ENCODE measurements at places on chromosomes 6 and 20.

GRCh38 chr20:41632896-41633295 lies 14.7 kb upstream of the CHD6 start:
- H3K36me3 ChIP-seq = no peaks in the 10 kb centered on the region
- H3K27ac ChIP-seq = no peak overlapping the region

DNA sequence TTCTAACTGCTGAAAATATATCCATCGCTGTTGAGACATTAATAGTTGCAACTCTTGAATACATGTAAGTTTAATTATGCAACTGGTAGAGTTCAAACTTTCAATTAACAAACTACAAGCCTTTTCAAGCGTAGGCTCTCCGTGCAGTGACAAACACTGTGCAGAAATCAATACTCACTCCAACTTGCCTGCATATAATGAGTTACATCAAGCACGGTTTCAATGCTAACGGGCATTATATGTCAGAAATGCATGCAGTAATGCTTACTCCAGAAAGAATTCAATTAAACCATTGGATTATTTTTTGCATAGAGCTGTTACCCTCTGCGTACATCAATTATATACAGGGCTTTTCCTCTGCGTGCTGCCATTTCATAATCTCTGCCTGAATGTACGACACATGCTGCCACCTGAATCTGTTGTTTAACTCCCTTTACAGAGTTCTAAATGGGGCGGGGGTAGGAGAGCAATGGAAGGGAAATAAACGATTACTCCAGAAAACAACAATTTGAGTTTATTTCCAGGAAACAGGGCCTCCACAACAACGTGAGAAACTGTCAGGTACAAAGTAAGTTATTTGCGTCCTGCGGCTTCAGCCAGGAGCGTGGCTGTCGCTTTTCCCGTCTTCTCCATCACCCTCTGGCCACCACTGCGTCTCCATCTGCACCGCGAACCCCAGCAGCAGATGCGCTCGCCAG lies 1.8 kb downstream of the PTPRK start:
- H3K4me3 ChIP-seq = peak overlapping the region; percentile 59
- H3K36me3 ChIP-seq = no peaks in the 10 kb centered on the region
- H3K27ac ChIP-seq = no peak overlapping the region

- DNase-seq = peak; percentile 92
- H3K27ac ChIP-seq = no peak overlapping the region
- no peaks in the 10 kb centered on the region for H3K36me3 ChIP-seq
- peaks cover 94% of the 10 kb centered on the region for H3K27me3 ChIP-seq
- H3K4me1 ChIP-seq = no peaks in the 10 kb centered on the region
These were observed 3.4 kb upstream of the BHLHE23 start for GRCh38 chr20:63009988-63010769.

DNA sequence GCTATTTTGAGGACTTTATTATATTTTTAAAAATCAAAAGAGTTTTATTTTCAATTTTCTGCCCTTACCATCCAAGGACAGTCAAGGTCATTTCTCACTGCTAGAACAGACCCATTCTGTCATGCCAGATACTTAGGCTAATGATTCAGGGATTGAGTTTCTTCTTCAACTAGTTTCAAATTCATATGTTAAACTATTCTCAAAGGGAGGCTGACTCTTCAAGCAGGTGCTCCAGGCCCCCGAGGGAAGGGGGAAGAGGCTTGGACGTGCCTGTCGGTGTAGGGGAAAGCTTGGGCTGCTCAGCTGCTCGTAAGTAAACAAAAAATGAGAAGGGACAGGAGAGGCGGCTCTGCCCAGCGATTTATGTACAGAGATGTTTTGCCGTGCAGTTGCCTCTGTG lies 69.4 kb upstream of the MYLIP start:
- H3K4me1 ChIP-seq = no peaks in the 10 kb centered on the region
- H3K4me3 ChIP-seq = no peak overlapping the region
- no peak overlapping the region for H3K27ac ChIP-seq
- H3K36me3 ChIP-seq = no peaks in the 10 kb centered on the region

- peaks cover 23% of the 10 kb centered on the region for H3K4me1 ChIP-seq
- H3K27me3 ChIP-seq = no peaks in the 10 kb centered on the region
- peaks cover 6% of the 10 kb centered on the region for H3K36me3 ChIP-seq
- no peak overlapping the region for H3K27ac ChIP-seq
- no peak for DNase-seq
These were observed 22.0 kb downstream of the STXBP5 start for GRCh38 chr6:147226163-147226724.

GRCh38 chr6:86959656-86960055 lies 22.3 kb downstream of the HTR1E start:
- H3K27me3 ChIP-seq = no peaks in the 10 kb centered on the region
- H3K4me3 ChIP-seq = no peak overlapping the region
- H3K4me1 ChIP-seq = no peaks in the 10 kb centered on the region

- no peak for DNase-seq
- no peak overlapping the region for H3K27ac ChIP-seq
- H3K27me3 ChIP-seq = no peaks in the 10 kb centered on the region
These were observed 80.7 kb downstream of the SERAC1 start for GRCh38 chr6:158087224-158087867.

- no peaks in the 10 kb centered on the region for H3K4me1 ChIP-seq
- H3K27me3 ChIP-seq = no peaks in the 10 kb centered on the region
- H3K4me3 ChIP-seq = no peak overlapping the region
- no peak for DNase-seq
- H3K27ac ChIP-seq = no peak overlapping the region
- H3K36me3 ChIP-seq = no peaks in the 10 kb centered on the region
These were observed 9.7 kb upstream of the BPIFB1 start for GRCh38 chr20:33273117-33273851.

DNA sequence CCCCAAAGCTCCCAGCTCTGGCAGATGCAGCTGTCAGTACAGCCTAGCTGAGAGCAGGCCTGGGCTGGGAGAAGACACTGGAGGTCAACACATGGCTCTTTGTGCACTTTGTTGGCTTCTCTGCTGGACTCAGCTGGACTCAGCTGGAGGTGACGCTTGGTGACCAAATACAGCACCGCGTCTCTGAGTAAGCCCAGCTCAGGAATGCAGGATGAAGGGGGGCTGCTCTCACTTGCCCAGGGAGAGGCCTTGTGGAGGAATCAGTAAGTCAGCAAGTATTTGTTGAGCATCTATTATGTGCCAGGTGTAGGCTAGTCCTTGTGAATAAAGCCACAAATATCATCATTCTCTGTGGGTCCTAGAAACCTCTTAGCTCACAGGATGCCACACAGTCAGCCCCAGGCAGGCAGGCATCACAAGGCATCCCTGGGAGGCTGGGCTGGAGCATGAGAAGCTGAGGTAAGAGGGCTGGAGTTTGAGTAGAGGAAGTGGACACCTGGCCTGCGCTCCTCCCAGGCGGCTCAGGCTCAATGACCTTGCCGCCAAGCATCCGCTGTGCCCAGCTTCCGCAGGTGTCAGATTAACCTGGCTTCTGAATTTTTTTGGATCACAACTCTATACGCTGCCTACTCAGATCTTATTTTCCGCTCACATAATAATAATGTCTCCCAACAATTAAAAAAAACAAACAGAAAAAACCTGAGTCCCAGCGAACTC lies 95.4 kb downstream of the TMEM170B start:
- H3K36me3 ChIP-seq = no peaks in the 10 kb centered on the region
- no peaks in the 10 kb centered on the region for H3K27me3 ChIP-seq
- no peaks in the 10 kb centered on the region for H3K4me1 ChIP-seq
- H3K4me3 ChIP-seq = no peak overlapping the region

DNA sequence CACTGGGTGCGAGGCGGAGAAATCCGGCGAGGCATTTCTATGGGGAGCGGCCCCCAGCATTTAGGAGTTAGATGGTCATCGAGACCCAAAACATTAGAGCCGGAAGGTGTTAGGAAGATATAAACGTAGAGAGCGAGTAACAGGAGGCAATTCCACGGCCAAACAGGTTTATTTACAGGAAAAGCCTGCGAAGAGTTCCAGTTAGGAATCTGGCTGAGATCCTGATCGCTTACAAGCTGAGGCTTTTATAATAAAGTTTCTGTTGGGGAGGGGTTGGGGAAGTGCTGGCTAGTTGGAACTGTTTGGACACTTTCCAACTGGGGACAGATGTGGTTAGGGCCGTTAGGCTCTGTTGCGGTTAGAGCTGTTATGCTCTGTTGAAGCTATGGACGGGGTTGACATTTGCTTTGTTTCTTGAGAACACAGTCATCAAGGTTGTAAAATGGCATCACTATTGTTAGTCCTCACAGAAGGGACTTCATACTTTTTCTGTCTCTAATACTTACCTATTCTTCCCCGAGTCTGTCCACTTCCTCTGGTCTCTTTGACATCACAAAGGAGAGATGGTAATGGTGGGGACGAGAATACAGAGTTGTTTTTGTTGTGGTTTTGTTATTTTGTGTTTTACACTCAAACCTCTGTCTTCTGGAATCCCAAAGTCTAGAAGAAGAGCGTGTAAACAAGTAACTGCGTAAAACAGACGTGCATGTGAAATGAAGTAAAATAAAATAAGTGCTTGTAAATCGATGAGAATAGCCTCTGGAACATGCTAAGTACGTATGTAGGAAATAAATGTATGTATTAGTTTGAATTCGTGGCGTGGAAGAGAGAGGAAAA lies 554 bp upstream of the ZSCAN31 start:
- H3K36me3 ChIP-seq = no peaks in the 10 kb centered on the region
- DNase-seq = peak; percentile 91
- peak overlapping the region; percentile 60 for H3K4me3 ChIP-seq
- H3K4me1 ChIP-seq = peaks cover 38% of the 10 kb centered on the region

- H3K4me3 ChIP-seq = no peak overlapping the region
- DNase-seq = no peak
- H3K27ac ChIP-seq = no peak overlapping the region
These were observed 19.1 kb upstream of the LOC128125822 start for GRCh38 chr6:63553208-63553607.

DNA sequence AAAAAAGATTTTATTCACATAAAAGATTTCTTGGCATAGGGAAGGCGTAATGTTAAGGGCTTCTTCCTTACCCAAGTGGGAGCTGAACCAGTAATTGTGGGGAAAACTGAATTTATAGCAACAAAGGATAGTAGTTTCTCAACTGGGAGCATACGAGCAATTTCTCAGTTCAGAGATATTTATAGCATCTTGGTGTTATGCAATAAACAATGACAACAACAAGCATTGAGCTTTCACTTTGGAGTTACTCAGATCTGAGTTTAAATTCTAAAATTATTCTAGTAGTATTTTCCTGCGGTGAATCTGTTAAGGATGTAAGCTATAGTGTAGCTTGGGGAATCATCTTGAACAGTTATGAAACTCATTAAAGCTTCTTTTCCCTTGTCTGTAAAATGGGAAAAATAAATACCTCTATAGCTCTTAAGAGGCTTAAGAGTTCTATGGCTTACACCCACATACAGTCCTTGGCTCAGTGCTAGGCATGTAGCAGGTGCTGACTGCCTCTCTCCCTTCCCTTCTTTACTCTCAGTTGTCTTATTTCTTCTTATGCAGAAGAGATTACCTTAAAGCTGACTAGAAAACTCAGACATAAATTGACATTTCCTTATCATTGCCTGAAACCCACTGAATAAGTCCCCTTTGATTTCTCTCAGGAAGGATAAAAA lies 58.8 kb downstream of the SAMD5 start:
- no peak overlapping the region for H3K4me3 ChIP-seq
- DNase-seq = no peak
- peaks cover 6% of the 10 kb centered on the region for H3K27me3 ChIP-seq
- no peak overlapping the region for H3K27ac ChIP-seq
- no peaks in the 10 kb centered on the region for H3K4me1 ChIP-seq

All from common myeloid progenitor, CD34-positive (primary cell).